ENCODE measurements at places on chromosomes 7 and 10.
A peak's percentile ranks its signal among the peaks of the same experiment; 100 is the strongest.

GRCh38 chr7:36036590-36036989 is 116.5 kb upstream of the EEPD1 start:
- DNase-seq: no peak

DNA sequence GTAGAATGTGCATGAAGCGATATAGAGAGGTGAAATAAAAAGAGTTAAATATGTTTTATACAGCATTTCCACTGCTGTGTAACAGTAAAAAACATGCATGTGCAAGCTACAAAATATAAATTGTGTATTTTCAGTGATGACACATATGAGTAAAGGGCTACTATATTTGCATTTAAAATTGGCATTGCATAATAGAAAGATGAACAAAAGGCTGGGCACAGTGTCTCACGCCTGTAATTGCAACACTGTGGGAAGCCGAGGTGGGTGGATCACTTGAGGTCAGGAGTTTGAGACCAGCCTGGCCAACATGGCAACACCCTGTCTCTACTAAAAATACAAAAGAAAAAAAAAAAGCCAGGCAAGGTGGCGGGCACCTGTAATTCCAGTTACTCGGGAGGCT is 79.8 kb upstream of the CCDC71L start:
- peak; percentile 49 for DNase-seq

GRCh38 chr7:83271212-83272099 is 108.8 kb upstream of the PCLO start:
- DNase-seq: peak; percentile 43

GRCh38 chr7:52120912-52121311 is 804.3 kb upstream of the COBL start:
- no peak for DNase-seq

GRCh38 chr7:143376396-143376795 is 4.7 kb upstream of the ZYX start:
- DNase-seq: peak; percentile 87

DNA sequence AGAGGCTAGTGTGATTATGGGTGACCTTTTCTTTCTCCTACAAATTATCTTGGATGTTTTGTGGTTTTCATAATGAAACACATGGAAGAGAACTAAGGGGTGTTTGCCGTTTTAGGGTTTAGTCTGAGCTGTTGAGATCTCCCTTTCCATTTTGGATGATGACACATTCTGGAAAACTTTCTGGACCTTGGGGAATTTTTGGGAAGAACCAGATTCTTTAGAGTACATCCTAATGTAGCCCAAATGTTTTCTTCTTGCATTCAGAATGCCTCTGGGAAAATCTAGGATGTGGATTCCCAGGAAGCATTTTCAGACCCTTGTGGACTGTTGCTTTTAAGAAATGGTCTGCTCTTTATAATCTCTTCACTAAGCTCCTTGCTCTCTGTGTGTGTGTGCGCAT is 165.7 kb downstream of the SORCS3 start:
- no peak for DNase-seq

DNA sequence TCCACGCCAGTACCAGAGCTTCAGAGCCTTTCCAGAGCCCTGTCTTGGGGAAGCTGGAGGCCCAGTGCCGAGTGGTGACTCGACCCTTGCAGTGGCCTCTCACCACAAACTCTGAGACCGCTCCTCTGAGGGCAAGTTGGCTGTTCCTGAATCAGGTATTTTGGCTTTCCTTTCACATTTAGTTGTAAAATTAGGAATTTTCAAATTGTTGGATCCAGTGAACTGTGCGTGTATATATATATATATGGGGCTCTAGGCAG is 128.7 kb upstream of the UNC5B start:
- DNase-seq: no peak

GRCh38 chr7:26567266-26567665 is 275.6 kb downstream of the SNX10 start:
- DNase-seq: no peak

DNA sequence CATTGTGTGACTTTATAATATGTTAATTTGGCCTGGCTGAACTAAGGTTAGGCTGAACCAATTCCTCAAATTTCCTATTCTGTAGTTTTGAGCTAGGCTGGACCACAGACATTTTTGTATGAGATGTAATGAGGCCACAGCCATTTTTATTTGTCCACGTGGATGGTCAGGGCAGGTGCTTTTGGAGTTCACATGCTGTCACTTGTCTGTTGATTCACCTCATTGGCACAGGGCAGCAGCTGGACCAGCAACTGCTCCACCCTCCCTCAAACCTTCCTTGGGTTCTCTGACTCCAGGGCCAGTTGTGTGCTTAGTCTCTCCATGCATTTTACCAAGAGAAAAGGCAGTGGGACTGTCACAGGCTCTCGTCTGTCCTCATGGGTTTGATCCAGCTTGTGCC is 76.1 kb upstream of the NPS start:
- no peak for DNase-seq

GRCh38 chr7:77752016-77752415 is 46.2 kb downstream of the TMEM60 start:
- peak; percentile 92 for DNase-seq
